ENCODE measurements at places on chromosomes 2 and 18.

DNA sequence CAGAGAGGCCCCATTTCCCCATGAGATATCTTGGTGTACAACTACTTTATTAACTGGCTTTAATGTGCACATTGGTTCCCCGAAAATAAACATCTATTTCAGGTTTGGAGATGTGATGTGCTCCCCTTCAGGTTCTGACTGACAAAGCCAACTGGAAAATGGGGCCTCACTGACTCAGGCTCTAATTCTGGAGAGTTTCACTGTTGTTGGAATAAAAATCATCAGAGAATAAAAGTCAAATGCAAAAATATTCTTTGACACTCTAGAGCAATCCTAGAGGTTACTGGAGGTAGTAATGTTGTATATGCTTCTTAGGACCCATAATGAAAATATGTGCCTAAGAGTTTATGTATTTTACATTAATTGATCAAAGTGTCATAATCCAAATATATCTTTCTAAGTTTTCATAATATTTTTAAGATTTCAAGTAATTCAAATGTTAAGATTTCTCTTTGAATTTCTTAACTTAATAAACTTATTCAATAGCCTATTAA lies 189.9 kb upstream of the COL3A1 start:
- no peak for DNase-seq

GRCh38 chr2:120401275-120402066 lies 55.5 kb downstream of the INHBB start:
- DNase-seq, result no peak

DNA sequence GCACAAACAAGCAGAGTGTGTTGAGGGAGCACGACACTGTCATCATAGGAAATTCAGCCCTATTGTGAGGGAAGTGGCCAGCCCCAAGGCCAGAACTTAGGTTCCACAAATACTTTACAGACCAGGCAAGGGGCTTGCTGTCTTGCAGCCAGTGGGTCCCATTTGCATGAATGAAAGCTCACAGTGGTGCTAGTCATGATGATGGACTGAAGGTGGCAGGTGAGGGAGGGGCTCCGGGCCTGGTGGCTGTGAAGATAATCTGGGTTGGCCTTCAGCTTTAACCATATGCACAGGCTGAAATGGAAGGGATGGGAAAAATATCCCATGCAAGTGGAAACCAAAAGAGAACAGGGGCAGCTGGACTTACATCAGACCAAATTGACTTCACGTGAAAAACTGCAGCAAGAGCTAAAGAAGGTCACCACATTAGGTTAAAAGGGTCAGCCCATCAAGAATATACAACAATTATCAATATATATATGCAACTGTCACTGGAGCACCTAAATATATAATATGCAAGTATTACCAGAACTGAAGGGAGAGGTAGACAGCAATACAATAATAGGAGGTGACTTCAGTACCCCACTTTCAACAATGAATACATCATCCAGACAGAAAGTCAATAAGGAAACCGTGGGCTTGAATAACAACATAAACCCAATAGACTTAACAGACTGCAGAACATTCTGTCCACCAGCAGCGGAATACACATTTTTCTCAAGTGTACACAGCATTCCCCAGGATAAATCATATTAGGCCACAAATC lies 39.6 kb downstream of the DCDC2C start:
- DNase-seq, result no peak

- no peak for DNase-seq
Measured at GRCh38 chr18:6170604-6171003, 244.1 kb downstream of the L3MBTL4 start.

DNA sequence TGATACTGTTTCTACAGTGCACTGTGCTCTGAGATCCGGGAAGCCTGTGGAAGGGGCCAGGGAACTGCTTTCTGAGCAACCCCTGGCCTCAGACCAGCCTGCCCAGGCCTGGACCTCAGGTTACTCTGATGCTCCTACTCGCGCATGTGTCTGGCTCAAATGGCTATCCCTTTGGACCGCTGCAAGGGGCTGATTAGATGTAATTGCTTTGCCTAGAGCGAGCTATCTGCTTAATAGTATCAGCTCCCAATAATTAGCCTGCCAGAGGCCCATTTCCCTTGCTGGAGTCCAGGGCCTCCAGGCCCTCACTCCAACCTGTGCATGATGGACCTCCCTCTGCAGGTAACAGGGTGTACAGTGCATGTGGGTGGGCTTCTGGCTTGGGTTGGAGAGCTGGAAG lies 7.2 kb upstream of the KCNK3 start:
- no peak for DNase-seq
